ENCODE measurements at places on chromosomes 12 and 14.

- DNase-seq, result no peak
Observed at GRCh38 chr14:43169722-43170121, 1337.4 kb downstream of the FSCB start.

GRCh38 chr14:88505621-88506020 is 49.2 kb downstream of the PTPN21 start:
- no peak for DNase-seq

DNA sequence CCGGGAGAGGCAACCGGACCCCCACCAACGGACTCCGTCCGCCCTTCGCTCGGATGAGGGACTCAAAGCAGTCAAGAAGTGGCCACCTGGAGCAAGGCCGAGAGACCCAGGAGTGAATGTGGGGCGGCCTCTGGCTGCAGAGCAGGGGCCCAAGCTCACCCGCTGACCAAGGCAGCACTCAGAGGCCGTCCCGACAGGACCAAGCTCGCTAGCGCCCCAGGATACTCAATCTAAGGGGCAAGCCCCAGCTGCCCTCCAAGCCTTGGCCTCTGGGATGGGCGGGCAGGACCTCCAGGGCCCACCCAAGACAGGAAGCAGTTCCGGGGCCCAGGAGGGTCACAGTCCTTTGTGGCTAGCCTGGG is 936 bp downstream of the AKT1 start:
- no peak for DNase-seq

GRCh38 chr14:43087666-43088065 is 1419.4 kb downstream of the FSCB start:
- DNase-seq, result no peak

GRCh38 chr12:103268831-103269514 is 226.8 kb downstream of the C12orf42 start:
- no peak for DNase-seq

- no peak for DNase-seq
Observed at GRCh38 chr14:88611878-88612277, 49.0 kb downstream of the ZC3H14 start.

- DNase-seq, result no peak
Observed at GRCh38 chr14:73825551-73826188, 26.0 kb upstream of the PTGR2 start.

- DNase-seq, result no peak
Observed at GRCh38 chr12:45292486-45293195, 76.7 kb downstream of the ANO6 start.

DNA sequence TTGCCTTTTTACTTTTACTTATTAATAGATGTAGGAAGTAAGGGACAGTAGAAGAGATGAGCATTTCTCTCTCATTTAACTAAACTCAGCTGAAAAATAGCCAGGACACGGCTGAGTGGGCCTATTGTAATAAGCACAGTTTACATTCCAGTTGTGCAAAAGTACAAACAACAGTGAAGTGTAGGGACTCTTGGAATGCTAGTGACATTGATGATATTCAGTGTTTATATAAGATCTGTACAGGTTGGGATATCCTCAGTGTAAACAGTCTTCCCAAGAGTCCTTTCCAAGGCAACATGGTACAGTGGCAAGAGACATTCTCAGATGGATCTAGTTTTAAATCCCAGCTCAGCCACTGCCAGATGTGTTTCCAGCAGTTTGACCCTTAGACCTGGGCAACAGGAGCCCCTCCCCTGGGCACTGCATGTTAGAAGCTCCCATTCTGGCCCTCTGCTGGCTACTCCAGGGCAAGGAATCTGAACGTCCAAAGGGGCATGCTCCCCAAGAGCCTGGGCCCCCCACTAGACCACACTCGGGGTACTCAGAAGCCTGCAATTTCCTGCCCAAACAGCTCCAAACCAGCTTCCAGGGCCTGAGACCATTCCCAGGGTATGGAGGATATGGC is 55.3 kb downstream of the STAB2 start:
- DNase-seq, result no peak

DNA sequence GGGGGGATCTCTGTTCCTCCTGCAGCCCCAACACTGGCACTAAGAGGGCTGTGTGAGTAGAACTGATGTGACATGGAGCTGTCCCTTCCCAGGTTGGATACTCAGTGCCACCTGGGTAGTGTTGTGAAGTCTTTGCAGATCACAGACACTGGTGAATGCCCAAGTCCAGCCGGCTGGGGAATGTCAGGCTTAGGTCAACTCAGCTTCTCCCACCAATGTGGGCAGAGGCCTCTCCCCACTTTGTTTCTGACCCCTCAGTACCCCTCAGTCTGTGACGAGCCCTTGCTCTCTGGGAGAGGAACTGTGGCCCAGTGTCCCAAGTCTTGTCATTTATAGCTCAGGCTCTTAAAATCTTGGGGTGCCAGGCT is 11.3 kb downstream of the SLC25A29 start:
- DNase-seq, result no peak

- DNase-seq, result no peak
Observed at GRCh38 chr12:58860788-58861240, 59.5 kb downstream of the LRIG3 start.

DNA sequence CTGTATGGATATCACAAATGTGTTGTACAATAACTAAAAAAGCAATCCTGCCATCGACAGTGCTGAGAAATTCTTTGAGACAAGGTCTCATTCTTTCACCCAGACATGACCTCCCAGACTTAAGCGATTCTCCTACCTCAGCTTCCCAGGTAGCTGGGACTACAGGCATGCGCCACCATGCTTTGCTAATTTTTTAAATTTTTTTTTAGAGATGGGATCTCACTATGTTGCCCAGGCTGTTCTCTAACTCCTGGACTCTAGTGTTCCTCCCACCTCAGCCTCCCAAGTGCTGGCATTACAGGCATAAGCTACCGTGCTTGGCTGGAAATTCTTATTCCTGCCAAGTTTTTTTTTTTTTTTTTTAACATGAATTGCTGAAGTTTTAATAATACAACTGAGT is 16.5 kb upstream of the NOXRED1 start:
- DNase-seq, result no peak

- no peak for DNase-seq
Observed at GRCh38 chr12:67797185-67797741, 148.7 kb downstream of the DYRK2 start.

DNA sequence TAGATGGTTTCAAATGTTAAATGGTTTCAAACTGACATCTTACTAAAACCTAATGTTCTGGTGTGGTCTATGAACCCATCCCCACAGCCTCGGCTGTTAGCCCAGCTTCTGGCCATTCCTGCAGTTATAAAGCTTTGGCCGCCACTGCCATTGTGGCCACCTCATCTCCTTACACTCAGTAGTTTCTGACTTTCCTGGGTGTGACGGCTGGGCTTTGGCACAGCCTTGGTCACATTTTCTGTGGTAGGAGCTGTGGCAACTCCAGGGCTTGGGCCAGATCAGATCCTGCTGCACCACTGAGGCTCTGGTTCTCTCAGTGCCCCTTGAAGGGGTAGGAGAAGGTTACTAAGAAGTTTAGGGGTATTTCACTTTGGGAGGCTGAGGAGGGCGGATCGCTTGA is 84.2 kb upstream of the STXBP6 start:
- DNase-seq, result no peak

- DNase-seq, result no peak
Observed at GRCh38 chr12:12403264-12404248, 46.7 kb downstream of the BORCS5 start.

DNA sequence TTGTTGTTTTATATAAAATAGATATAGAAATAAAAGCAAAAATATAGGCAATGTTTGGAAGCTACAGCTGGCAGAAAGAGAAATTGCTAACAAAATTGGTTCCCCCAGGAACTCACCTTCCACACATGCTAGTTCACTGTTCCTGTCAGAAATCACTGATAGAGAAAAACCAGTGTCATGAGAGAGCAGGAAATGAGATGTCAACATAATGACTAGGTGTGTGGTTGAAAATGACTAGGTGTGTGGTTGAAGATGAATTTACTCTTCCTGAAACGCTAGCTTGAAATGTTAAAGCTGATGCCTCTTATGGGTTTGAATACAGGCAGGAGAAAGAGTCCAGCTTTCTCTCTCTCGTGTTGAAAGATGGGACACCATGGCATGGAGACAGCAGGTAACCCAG is 216.3 kb downstream of the C12orf42 start:
- no peak for DNase-seq

GRCh38 chr12:65895759-65896656 is 71.7 kb downstream of the HMGA2 start:
- peak; percentile 84 for DNase-seq

DNA sequence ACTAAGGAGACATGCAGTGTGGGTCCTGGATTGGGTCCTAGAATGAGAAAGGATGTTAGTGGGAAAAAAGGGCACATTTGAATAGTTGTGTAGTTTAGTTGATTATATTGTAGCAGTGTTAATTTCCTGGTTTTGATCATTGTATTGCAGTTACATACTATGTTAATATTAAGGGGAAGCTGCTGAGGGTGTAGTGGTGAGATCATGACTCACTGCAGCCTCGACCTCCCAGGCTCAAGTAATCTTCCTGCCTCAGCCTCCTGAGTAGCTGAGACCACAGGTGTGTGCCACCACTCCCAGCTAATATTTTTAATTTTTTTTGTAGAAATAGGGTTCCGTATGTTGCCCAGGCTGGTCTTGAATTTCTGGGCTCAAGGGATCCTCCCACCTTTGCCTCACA is 21.7 kb downstream of the BORCS5 start:
- DNase-seq, result no peak

GRCh38 chr14:69838881-69839416 is 40.3 kb upstream of the SMOC1 start:
- no peak for DNase-seq

DNA sequence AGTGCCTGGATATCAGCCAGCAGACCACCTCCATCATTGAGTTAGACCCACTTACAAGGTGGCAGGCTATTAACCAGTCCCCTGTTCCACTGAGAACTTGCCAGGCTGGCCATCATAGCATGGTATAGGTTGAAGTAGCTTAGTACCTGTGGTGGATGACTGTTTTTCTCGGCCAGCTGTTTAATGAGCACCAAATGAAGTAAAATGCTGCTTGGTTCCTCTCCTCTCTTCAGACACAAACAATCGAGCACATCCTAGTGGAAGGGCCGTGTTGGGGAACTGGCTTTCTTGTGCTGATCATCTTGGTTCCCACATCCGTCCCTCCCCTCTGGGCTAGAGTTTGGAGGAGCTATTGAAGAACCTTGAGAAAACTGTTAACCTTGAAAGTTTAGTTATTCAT is 486.2 kb downstream of the RAD51B start:
- DNase-seq, result no peak

- no peak for DNase-seq
Observed at GRCh38 chr14:68977180-68977717, 1.9 kb downstream of the ACTN1 start.

GRCh38 chr12:50003595-50003994 is 21.7 kb downstream of the RACGAP1 start:
- DNase-seq, result no peak

DNA sequence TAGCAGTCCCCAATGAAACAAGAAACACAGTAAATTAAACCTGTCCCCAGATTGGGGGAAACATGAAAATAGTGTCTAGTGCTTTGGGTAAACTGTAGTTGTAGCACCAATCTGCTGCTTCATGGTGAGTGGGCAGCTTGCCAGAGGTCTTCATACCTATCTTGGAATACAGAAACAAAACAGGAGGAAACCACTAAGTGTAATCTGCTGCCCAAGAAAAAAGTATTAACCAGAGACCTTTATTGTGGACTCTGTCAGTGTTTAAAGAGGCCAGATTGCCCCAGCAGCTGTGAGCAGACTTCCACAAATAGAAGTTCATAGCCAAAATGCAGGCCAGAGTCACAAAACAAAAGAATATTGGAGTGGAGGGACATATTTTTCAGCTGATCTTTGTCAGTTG is 2.3 kb downstream of the ISCU start:
- DNase-seq, result no peak

DNA sequence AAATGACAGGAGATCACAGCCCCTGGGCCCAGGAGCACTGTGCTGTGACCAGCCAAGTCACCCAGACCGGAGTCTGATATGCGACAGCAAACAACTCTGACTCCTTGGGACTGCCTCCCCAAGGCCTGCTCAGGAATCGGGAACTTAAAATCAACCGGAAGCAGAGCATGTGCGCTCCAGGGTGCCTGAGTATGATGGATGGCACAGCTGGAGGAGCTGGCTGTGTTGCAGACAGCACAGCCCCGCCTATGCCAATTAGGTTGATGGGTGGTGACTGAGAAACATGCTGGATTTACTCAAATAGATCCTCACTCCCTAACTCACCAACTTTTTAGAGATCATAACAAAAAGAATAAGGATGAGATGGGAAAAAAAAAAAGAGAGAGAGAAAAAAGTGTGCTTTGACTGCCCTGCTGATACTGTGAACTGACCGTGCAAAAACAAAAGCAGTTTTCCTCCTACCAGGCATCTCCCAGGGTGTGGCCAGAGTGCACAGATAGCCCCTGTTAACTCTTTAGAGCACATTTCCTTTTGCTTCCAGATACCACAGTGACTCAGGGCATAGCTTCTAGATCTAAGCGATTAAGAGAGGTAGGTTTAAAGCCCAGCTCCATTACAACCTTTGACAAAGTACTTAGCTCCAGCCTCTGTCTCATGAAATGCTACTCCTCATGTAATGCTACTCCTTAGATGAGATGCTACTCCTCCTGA is 27.4 kb upstream of the STON2 start:
- no peak for DNase-seq

GRCh38 chr14:99260587-99261551 is 11.1 kb downstream of the BCL11B start:
- DNase-seq, result no peak

DNA sequence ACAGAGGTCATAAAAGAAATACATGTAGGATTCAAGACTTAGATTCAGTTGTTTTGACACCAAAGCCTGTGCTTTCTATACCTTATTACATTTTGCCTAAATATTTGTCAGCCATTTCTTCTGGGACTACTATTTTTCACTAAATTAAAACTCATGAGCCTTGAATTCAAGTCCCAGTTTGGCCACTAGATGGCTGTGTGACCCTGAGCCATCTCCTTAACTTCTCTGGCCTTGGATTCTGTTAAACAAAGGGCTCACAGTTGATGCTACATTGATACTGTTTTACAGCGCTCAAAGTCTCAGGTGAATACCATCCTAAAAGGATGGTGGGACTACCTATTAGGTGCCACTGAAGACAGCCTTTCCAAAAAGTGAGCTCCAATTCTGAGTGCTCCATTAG is 39.6 kb upstream of the CCDC198 start:
- DNase-seq, result no peak

- no peak for DNase-seq
Observed at GRCh38 chr14:56580221-56580711, 668 bp downstream of the TMEM260 start.

GRCh38 chr12:55585817-55586216 is 13.5 kb downstream of the OR2AP1 start:
- no peak for DNase-seq

DNA sequence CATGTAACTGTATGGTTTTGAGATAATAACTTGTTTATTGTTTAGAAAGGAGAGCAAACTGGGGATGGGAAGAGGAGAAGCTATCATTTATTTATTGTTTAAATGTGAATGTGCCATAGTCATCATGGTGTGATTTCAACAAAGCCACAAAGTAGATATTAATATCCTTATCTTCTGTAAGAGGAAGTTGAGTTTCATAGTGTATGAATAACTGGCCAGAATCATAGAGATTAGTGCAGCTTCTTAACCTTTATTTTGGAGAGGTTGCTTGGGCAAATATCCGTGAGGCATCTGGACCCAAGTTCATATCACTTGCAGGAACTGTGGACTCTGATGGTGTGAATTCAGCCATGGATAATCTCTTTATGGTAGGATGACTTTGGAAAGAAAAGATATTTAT is 26.8 kb upstream of the LYZ start:
- no peak for DNase-seq

GRCh38 chr12:32450363-32450762 is 51.0 kb downstream of the FGD4 start:
- no peak for DNase-seq

All from retinal pigment epithelial cell (primary cell).